ENCODE measurements at places on chromosomes 16 and 17.
A peak's percentile ranks its signal among the peaks of the same experiment; 100 is the strongest.

- DNase-seq: no peak
These were observed 14.7 kb downstream of the ALOX15 start for GRCh38 chr17:4626734-4627256.

DNA sequence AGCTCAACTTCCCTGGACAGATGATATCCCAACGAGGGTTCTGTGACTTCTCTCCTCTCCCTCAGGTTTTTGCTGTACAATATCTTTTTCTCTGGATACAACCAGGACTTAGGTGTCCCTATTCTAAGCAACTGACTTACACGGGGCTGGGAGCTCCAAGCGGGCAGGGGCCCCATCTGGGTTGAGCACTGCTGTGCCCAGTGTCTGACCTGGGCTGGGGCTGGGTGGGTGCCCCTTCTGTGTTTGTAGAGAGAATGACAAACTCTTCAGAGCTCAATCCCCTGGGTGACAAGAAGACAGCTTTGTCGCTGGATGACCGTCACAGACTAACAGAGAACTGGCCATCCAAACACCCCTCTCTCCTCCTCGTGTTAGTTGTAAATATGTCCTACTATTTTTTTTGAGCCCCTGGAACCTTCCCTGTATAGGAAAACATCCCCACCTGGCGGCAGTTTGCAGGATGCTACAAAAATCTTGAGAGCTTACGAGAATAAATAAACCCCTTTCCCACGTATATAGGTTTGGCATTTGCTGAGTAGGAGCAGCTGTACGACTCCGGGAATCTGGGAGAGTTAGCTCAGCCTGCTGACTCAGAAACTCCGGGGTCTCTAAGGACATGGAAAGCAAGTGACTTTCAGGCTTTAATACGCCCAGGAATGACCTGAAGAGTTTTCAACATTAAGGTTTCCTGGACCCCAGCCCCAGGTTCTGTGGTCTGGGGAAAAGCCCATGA, 23.7 kb upstream of the RCVRN start:
- peak; percentile 76 for DNase-seq

GRCh38 chr17:67546578-67547527, 169.8 kb downstream of the PITPNC1 start:
- DNase-seq: peak; percentile 4

DNA sequence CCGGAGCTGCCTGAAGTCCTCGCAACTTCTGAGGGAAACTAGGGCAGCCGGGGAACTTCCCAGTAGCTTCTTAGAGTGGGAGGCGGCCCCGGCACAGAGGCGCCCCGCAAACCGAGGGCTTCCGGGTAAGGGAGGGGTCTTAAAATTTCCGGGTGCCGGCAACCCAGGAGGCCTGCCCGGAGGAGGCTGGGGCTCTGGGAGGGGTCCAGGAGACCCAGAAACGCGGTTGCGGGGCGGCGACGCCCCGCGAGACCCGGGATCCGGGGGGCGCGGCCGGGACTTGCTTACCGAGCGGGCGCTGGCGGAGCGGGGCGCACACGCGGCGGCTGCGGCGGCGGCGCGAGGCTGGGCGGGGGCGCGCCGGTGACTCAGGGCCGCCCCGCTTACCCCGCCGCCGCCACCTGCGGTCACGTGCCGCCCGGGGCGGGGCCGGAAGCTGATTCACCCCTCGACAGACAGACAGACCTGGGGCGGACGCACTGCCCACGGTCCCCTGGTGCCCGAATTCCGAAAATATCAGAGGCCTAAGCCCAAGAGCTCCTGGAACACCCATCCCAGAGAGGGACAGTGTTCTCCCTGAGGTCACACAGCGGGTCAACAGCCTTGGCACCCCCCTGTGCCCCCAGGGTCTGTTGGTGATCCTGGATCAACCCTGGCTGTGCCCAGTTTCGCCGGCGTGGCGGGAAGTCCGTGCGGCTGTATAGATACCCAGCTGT, at the start of gene FAM83G:
FAM83G (minus strand) TSS at position 344 of the 716 bp plus-strand sequence. CDS start 723 bp downstream, outside the sequence.
- DNase-seq: peak; percentile 87

DNA sequence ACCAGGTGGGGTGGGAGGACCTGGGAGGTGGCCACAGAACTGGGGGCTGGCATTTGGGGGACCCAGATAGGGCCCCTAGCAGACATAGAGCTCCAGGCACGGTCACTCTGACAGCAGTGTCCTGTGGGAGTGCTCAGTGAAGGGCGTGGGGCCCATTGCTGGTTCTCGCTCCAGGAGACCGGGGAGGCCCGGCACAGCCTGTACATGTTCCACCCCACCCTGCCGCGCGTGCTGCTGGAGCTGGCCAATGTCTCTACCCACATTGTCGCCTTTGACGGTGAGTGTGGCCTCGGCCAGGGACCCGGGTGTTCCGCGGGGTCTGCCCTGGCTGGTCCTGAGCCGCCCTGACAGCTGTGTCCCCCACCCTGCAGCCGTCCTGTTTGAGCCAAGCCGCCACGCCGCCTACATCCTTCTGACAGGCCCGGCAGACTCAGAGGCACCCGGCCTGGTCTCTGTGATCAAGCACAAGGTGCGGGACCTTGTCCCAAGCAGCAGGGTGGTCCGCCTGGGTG, 11.2 kb downstream of the RGS11 start:
- DNase-seq: no peak

DNA sequence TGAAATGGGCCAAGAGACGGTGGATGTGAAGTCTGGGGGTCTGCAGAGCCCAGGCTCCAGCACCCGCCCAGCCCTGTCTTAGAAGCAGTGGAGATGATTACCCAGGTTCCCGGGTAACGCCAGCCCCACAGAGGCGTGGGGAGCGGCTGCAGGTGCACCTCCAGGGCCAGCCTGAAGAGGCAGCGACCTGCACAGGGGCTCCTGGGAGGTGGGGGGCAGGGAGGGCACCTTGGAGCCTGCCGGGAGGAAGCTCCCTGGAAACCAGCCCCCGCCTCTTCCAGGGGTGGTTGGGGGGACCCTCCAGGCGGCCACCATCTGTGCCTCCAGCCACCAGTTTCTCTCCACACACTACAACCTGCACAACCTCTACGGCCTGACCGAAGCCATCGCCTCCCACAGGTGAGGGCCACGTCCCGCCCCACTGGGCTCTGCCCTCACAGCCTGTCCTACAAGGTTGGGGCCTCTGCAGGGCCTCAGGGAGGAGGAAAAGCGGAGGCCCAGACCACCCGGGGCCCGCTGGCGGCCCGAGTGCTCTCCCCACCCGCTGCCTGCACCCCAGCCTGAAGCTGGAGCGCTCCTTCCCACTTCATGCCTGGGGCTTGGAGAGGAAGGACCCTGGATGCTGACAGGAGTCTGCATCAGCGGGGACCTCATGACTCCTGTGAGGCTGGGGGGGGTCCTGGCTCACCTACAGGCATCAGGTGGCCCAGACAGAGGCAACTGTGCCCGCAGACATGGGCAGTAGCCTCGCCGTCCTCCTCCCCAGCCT, 10.5 kb downstream of the GAA start:
- no peak for DNase-seq

DNA sequence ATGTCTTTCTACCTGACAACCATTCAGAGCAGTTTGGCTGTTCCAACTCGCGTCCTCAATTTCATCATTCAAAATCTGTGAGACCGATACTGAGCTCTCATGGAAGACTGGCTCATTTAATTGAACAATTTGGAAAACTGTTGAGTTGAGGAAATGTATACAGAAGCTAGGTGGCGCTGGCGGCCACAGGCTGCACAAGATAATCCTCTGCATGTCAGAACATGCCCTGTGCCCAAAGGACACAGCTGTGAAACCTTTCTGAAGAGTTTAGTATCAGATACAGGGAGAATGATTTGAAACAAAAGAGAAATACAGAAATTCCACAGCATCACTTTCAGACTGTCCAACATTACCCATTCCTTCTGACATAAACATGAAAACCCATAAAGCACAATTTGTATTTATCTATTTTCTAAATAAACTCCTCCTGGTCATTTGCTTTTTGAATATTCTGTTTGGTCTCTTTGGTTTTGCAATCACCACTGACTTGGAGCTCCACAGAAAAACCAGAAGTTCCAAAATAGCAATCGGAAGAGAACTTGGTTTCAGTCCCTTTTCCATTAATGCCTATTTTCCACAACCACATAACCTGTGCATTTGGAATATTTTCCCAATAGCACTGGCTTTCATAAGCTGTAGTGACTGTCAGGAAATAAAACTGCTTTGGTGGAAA, 192.8 kb downstream of the MAP2K6 start:
- peak; percentile 84 for DNase-seq

- no peak for DNase-seq
These were observed 1297.6 kb upstream of the GOT2 start for GRCh38 chr16:60031740-60032139.

DNA sequence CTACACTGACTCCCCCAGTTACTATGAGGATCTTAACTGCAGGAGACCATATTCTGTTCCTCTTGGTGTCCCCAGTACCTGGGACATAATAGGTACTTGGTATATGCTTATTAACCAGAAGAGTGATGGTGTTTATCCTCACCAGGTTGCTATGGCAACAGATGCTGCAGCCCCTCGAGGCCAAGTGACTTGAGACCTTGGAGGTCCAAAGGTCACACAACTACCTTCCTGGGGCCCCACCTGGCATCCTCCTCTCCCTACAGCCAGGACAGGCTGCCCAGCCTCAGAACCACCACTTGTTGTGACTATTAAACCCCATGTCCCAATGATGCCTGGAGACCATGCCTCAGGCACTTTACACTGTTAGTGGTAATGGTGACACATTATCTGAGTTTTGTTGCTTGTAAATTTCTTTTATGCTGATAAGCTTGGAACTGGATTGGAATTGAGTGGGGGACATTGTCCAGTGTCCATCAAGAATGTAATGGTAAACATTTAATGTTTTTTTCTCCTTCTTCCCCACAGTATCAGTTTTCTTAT, 189.4 kb downstream of the CCDC182 start:
- no peak for DNase-seq

DNA sequence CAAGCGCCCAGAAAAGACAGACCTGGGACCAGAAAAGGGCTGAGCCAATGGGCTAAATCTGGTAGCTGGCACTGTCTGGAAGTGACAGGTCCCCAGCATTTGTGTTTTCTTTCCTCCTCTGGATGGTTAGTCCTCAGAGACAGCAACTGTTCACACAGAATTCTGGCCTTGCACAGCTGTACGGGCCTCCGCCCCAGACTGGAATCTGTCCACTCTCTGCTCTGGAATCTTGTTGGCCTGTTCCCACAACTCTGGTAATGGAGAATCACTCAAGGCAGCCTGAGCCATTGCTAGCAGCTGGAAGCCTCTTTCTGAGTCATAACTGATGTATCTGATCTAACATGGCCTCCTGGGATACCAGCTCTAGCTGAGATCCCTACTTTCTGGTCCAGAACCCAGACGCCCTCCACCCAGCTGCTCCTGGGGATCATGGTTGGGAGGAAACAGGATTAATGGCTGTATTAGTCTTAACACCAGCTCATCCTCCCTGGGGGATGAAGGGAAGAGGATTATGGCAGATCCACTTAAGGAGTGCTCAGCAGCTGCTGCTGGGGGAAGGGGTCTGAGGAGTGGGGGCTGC, 9.1 kb downstream of the ZNF668 start:
- DNase-seq: peak; percentile 51

DNA sequence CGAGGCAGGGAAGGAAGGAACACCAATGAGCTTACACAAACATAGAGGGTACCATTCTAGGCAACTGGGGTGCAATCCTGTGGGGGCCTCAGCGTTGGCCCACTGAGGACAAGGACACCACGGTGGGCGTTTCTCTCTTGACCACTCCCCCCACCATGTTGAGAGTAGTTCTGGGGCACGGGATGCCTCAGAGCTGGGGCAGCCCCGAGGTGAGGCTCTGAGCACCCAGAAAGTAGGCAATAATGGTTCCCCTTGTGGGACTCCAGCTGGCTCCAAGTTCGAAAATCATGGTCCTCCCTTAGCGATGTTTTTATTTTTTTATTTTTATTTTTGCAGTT, 5.1 kb downstream of the PRSS21 start:
- DNase-seq: no peak

DNA sequence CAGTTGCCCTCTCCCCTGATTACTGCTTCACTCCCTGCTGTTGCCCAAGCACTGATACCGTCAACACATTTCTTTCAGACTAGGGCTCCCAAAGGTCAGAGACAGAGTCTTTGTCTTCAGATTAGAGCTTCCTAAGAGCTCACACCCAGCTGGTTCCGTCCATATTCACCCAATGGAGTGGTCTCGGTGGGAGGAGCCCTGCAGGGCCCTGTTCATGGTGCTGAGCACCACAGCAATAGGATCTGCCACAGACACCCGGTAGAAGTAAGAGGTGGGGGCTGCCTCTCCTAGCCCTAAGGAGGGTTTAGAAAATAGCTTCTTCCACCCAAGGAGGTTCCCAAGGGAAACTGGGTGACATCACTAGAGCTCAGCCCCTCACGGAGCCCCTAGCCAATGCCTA, 128.3 kb downstream of the CCDC144A start:
- DNase-seq: no peak

GRCh38 chr17:21252289-21252795, 868 bp downstream of the NATD1 start:
- DNase-seq: no peak

All from MCF 10A (cell line).